ENCODE measurements at places on chromosomes 6 and 20.

- no peak for DNase-seq
These were observed 359.3 kb downstream of the TAF4 start for GRCh38 chr20:61706259-61706961.

- DNase-seq = no peak
These were observed 16.3 kb downstream of the SIRPA start for GRCh38 chr20:1911536-1911935.

DNA sequence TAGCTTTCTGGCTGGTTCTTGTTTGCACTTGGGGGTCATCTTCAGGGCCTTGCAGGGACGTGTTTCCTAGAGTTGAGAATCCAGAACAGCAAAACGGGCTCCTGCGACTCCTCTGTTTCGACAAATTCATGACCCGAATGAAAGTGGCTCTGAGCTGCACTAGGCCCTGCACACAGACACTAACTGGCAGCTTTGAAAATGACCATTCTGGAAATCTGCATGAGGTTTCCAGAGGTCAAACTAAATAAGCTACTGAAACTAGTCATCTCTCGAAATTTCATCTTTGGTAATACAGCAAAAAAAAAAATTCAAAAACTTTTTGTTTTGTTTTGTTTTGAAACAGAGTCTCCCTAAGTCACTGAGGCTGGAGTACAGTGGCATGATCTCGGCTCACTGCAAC is 15.5 kb upstream of the BMP7 start:
- DNase-seq = no peak

- no peak for DNase-seq
These were observed 257.8 kb upstream of the KCNQ5 start for GRCh38 chr6:72363844-72364740.

- DNase-seq = no peak
These were observed 96.6 kb upstream of the FOXP4 start for GRCh38 chr6:41449399-41450245.

DNA sequence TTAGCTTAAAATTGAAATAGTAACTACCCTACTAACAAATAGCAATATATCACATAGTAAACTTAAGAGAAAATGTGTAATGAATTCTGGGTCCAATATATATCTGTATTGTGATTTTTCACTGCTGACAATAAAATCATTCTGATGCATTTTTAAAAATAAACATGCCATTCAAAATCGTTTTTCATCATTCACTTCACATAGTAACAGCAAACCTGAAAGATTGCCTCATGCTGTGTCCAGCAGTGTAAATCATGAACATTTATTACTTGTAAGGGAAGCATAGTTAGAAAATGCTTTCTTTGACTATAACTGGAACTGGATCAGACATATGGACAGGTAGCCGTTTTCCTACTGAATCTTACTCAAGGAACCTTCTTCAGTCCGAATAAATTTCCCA is 446.1 kb downstream of the UTRN start:
- DNase-seq = no peak

- no peak for DNase-seq
These were observed 90.6 kb upstream of the ADGRB3 start for GRCh38 chr6:68544450-68544849.

DNA sequence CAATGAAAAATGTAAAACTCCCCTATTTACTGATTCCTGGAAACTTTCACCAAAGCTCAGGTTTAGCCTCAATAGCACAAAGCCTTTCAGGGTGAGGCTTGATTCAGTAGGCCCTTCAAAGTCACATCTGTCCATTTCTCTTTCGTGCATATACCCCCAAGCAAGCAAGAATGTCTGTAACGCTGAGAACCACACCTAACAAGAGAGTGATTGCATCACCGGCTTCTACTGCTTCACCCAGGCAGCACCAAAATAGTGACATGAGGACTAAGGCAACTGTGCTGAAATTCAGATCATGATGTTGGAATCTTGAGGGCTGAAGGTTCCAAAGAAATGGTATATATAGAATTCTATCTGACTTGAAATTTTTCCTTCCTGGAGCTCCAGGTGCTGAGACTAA is 26.1 kb downstream of the CGA start:
- DNase-seq = no peak

DNA sequence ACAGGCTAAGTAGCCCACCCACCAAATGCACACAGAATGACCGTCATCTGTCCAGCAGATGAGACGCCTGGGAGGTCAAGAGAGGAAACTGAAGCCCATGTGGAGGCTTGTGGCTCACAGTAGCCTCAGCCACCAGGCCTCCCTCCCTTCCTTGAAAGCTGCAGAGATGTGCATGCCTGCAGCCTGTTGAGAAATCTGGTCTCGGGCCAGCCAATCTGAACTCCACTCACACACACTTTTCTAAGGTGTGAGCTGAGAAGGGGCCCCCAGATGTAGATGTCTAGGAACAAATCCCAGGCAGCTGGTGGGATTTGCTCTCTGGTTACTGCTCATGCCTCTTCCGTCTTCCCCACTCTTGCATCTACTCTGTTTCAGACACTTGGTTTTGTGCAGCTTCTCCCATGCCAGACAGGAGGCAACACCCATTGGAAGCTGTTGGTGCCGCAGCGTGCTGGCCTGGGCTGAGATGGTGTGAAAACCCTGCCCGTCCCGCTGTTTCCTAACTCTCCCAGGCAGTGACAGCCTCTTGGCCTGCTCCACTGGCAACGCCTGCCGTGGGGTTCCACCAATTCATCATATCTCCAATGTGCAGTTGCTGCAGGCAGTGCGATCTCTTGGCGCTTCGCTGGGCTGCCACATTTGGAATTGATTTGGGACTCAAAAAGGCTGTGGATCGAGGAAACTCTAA is 24.1 kb upstream of the PAX1 start:
- DNase-seq = no peak

GRCh38 chr6:49906526-49906925 is 40.2 kb upstream of the CRISP1 start:
- no peak for DNase-seq

DNA sequence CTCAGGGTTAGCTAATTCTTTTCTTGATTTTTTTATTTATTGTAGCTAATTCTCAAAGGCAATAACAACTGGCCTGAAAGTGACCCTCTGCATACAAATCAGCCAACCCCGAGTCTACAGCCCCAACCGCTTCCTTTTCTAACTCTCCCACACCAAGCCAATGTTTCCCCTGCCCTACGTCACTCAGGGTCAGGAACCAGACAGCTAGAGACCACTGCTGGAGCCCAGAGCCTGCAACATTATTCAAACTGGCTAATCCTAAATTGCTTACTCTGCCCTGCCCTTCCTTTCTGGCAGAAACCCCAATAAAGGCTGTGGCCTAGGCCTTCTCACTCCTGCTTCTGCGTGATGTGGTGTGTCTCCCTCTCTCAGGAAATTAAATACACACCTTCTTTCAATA is 320.7 kb downstream of the CBLN4 start:
- no peak for DNase-seq

DNA sequence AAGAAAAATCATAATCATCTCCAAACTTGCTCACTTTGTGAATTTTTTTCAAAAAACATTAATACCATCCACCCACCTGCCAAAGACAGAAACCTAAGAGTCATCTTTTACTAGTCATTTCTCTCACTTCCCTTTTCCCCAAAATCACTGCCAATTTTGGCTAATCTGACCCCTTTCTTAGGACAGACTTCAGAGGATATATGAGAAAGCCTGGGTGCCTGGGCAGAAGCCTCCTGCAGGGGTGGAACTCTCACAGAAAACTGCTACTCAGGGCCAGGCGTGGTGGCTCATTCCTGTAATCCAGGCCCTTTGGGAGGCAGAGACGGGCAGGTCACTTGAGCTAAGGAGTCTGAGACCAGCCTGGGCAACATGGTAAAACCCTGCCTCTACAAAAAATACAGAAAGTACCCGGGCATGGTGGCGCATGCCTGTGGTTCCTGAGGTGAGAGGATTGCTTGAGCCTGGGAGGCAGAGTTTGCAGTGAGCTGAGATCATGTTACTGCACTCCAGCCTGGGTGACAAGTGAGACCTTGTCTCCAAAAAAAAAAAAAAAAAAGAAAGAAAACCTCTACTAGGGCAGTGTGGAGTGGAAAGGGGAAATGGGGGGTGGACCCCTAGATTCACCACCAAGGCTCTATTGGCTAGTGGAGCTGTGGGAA is 3.8 kb downstream of the DEK start:
- no peak for DNase-seq

DNA sequence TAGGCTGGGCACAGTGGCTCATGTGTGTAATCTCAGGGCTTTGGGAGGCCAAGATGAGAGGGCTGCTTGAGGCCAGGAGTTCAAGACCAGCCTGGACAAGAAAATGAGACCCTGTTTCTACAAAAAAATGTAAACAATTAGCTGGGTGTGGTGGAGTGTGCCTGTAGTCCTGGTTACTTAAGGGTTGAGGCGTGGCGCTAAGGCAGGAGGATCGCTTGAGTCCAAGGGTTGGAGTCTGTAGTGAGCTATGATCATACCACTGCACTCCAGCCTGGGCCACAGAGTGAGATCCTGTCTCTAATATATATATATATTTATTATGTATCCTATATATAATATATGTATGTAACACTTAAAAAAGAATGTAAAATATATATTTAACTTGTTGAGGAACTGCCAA is 7.9 kb upstream of the ABRACL start:
- DNase-seq = no peak

GRCh38 chr6:80388507-80388906 is 282.0 kb downstream of the BCKDHB start:
- no peak for DNase-seq

DNA sequence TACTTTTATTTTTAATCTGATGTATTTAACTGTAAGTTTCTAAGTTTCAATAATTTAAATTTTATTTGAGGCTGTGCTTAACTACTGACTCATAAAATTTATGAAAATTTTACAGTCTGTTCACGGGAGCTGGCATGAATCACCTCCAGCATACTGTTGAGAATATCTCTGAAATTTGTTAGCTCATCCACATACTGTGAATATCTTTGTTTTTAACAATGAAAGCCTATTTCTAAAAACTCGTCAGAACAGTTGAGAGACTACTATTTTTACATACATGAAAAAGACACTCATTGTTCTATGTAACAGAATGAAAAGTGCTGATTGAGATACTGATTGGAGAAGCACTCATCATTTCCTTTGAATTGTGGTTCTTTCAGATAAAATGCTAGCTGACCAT is 749.3 kb downstream of the TENT5A start:
- DNase-seq = no peak

- DNase-seq = no peak
These were observed 85.2 kb downstream of the SHLD1 start for GRCh38 chr20:5835321-5835821.

DNA sequence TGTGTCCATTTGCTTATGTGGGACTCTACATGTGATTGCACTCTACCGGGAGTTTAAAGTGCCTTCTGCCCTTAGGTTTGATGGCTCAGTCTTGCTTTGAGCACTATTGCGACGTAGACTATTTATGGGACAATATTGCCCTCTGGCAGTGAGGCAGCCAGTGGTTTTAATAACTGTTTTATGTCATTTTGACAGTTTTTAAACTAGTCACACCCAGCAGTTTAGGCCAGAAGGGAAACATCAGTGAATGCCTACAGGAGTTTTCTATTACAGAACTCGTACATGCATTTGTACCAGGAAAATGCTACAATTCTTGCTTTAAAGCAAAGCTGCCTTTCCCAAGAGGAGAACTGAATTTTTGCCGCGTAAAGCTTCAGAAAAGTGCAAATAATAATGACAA is 813.7 kb downstream of the KIF16B start:
- no peak for DNase-seq

- no peak for DNase-seq
These were observed 12.2 kb downstream of the POLH start for GRCh38 chr6:43588194-43588593.

GRCh38 chr20:47276251-47276650 is 80.2 kb downstream of the ZMYND8 start:
- DNase-seq = no peak

DNA sequence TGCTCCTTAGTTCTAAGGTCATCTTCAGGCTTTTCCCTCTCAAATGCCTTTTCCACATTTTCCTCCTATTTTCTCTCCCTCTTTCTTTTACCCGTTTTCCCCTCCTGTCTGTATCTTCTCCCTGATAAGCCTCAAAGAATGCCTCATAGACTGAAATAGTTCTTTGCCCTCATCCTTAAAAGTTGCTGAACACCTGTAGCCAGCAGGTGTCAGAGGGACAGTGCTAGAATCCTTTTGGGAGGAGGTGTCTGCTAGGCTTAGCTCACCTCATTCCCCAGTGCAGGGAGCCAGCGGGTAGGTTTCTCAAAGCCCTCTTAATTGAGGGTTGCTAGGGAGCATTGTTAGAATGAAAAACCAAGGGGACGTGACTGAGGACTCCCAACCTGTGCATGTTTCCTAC is 204.0 kb downstream of the TSHZ2 start:
- no peak for DNase-seq

GRCh38 chr6:136526937-136527336 is 23.3 kb downstream of the MAP7 start:
- DNase-seq = no peak

DNA sequence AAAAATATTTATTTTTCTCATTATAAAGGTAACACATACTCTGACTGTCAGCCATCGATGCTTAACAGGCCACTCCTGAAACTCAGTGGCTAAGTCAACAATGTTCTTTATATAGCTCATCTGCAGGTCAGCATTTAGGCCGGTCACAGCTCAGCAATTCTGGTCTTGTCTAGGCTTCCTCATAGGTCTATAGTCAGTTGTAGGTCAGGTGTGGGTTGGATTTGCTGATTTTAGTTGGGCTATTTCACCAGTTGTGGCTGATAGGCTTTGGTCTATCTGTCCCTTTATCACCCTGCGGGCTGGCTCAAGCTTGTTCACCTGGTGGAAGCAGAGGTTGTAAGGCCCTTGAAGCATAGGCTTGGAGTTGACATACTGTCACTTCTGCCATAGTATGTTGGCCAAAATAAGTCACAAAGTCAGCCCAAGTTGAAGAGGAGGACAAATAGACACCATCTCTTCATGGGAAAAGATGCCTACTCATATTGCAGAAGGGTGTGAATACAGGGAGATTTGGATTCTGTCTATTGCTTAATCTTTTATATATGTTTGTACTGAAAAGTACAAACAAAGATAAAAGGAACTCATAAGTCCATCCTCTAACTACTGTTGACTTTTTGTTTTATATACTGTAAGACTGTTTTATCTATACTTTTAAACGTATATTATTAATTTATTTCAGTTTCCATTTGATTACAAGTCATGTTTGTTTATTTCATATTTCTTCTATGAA is 75.0 kb downstream of the BCKDHB start:
- no peak for DNase-seq

DNA sequence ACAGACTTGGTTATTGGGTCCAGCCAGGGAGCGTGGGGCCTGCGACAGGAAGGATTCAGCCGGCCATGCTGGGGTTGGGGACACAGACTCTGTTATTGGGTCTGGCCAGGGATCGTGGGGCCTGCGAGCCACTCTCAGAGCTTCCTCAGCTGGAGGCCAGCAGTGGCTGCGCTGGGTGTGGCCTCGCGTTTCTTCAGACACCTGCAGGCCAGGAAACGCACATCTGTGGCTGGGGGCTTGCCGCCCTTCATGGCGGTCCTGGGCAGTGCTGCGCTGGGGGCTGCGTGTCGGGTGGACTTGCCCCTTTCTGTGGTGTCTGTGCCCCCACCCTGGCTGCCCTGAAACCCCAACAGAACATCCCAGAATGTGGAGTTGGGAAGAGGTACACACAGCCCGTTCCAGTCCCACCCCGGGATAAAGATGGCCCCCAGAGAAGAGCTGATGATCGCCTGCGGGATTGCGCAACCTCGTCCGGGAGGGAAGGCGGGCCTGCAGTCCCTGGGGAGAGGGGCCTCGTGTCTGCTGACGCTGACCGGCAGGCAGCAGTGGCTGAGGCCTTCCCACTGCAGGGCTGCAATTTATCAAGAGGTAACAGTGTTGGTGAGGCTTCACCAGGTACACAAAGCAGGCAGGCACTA is 16.9 kb upstream of the MTG2 start:
- no peak for DNase-seq
